Hypothalamus (tissue), 51 donors: ENCODE measurements at places on chromosomes 4 and X.
A peak's percentile ranks its signal among the peaks of the same experiment; 100 is the strongest.

DNA sequence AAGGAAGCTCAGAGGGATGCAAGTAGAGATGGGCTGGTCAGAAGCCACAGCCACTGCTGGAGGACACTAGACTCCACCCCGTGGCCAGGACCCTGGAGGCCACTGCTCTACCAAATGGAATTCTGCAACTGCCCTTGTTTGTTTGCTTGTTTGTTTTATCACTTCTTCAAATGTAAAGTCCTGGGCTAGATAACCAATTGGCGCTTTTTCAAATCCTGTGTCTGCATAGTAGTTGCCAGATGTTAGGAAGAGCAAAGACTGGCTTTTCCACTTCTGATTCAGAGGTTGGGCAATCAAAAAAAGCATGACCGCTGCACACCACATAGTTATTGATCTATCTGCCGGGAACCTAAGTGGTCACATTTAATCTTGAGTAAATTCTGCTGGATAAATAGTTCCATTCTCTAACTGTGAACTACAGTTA, 255.2 kb upstream of the SFRP2 start:
- no peak for DNase-seq

DNA sequence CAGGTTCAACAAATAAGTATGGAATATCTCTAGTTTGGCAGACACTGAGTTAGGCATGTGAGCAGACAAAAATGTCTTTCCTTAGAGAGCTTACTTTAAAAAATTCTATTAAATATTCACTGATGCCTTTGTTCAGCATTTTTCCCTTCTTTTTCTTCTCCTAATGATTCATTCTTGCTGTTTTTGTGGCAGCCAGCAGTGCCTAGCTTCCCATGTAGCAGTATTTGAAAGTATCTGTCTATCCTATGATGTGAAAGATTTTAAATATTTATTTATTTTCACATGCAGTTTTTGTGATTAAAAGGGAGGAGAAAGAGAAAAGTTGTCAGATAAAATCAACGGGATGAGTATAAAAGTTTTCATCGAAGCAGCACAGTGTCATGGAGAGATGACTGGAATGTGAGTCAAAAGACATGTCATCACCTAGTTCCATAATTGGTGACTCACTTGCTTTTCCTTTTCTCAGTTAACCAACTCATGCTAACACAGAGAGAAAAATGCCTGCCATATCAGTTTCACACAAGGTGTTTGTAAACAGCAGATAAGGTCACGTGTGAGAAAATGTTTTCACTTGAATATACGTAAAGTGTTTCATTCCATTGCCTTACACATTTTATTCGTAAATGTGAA, 69.8 kb downstream of the BMPR1B start:
- DNase-seq: no peak

DNA sequence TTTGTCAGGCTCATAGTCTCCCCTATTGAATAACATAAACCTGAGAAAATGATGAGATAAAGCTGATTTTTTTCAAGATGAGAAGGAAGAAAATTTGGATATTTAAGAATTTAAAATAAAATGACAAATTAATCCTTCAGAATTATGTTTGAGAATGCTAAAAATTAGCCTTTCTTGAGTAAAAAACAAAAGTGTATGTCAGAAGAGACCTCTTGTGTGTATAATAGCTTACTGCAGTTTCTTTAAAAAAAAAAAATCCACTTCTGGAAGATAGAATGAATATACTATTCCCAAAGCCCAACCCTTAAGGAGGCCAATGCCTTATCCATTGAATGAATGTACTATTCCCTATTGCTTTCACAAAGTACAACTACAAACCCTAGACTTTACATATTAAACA, 281.8 kb downstream of the RAPGEF2 start:
- no peak for DNase-seq

DNA sequence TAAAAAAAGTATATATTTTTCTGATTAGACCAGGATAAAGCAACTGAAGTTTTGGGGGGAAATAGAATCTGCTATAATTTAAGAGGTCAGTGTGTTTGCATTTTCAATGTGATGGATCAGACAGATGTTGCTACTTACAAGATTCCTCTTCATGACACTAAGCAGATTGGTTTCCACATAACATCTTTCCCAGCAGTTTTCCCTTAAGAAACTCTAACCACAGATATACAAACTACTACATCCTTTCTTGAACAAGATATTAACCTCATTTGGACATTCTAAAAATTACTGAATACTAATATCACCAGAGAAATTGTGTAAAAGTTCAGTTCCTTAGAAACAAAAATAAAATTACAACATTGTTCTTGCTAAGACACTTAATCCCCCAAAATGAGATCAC, 106.7 kb upstream of the GUCY1A1 start:
- DNase-seq: no peak

DNA sequence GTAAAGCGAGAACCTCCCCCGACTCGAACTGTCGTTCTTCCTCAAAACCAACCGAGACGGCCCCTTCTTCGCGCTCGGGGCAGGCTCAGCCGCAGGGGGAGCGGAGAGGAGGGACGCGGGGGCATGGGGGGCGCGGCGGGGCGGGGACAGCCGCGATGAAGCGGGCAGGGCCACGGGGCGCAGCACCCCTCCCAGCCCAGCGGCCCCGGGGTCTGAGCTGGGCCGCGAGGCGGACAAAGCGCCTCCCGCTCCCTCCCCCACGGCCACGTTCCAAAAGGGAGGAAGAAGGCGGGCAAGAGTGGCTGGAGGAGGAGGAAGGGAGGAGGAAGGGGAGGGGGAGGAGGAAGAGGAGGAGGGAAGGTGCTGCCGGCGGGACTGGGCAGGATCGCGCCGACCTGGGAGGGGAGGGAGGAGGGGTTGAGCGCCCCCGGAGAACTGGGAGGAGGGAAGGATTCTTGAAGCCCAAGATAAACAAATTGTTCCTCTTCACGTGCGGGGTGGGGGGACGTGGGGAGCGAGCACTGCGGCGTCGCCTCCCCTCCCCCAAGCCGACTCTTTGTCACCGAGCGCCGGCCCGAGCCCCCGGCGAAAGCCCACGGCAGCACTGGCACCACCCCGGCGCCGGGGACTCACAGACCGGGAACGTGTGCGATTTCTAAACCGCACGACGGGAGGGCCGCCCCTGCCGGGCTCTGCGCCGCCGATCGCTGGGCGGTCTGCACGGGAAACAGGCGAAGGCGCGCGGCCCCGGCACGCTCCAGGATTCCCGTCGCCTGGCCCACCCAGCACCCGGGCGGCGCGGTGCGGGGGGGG, 2.9 kb downstream of the MAML3 start:
- DNase-seq: peak; percentile 79

GRCh38 chr4:108301545-108302251, 133.0 kb upstream of the LEF1 start:
- no peak for DNase-seq

DNA sequence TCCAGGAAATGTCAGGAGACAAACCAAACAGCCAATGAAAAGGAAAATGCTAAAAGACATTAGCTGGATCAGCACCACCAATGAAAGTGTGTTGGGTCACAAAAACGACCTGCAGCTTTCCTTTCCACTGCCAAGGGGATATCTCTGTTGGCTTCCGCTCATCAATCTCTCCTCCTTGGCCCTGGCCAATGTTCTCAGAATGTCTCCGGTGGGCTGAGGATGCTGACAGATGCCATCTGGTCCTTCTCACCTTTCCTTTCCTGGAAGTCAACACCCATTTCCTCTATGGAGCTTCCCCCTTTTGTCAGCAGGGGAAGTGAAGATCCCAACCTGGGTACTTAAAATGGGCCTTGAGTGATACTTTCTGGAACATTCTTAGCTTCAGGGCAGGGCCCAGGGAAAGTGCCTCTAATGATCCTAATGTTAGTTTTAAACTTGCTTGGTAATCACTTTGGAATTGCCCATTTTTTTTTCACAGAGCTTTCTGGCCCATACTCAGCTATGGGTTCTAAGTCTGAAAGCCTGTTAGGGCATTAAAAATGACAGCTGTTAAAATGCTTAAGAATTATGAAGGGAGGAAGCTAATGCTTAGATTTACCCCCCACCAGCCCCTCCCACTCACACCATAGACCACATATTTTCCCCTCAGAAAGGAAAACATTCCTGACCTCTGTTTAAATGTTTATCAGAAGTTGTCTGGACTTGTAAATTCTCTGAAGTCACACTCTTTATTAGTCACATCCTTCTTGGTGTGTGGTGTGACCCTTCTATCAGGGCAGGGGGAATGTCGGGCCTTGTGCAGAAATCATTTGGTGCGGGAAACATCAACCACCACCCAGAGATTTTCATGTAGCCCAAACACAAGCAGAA, 29.2 kb downstream of the IGFBP7 start:
- DNase-seq: no peak

DNA sequence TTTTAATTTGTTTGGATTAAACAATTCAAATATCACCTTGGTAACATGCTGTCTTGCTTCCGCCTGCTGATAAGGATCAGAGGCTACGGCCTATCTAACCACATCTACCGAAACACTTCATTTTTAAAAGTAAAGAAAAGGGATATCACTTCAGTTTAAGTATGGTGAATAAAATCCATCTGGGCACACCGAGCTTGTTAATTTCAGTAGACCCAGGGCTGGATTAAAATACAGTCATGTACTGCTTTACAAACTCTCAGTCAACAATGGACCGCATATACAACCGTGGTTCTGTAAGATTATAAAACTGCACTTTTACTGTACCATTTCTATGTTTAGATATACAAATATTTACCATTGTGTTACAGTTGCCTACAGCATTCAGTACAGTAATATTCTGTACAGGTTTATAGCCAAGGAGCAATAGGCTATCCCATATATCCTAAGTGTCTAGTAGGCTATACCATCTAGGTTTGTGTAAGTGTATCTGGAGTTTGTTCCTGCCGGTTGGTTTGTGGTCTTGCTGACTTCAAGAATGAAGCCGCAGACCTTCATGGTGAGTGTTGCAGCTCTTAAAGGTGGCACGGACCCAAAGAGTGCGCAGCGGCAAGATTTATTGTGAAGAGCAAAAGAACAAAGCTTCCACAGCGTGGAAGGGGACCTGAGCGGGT, 40.0 kb downstream of the SEPTIN11 start:
- no peak for DNase-seq

GRCh38 chrX:82961129-82961528, 547.0 kb upstream of the POU3F4 start:
- no peak for DNase-seq

GRCh38 chr4:38489924-38490639, 173.9 kb upstream of the KLF3 start:
- peak; percentile 19 for DNase-seq

GRCh38 chr4:104826171-104826570, 320.5 kb upstream of the TET2 start:
- DNase-seq: no peak

DNA sequence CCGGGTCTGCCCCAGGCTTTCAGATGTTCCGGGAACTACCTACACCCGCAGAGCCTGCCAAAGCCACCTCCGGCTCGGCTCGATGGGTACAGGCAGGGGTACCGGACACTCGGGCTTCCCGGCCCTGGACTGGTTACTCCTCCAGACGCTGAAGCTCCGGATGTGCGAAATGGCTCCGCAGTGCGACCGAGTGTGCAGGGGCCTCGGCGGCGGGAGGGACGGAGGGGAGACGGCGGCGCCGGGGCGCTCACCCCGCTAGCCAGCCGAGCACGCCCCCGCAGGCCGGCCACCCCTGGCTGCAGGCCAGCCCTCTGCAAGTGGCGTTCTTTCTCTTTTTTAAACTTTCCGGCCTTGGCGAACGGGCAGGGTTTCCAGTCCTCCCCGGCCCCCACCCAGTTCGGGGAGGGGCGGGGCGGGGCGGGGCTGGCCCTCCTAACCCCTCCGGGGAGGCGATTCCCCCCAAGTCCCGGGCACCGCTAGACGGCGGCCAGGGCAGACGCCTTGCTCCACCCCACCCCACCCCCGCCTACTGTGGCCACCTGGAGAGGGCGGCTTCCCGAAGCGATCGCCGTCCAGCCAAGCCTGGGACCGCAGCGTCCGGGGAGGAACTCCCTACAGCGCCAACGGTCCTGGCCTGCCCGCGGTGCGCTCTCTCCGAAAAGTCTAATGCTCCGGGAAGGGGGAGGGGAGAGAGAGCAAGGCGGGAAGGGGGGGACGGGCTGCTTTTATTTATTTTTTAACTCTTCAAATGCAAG, 7.5 kb downstream of the BCOR start:
- DNase-seq: no peak

DNA sequence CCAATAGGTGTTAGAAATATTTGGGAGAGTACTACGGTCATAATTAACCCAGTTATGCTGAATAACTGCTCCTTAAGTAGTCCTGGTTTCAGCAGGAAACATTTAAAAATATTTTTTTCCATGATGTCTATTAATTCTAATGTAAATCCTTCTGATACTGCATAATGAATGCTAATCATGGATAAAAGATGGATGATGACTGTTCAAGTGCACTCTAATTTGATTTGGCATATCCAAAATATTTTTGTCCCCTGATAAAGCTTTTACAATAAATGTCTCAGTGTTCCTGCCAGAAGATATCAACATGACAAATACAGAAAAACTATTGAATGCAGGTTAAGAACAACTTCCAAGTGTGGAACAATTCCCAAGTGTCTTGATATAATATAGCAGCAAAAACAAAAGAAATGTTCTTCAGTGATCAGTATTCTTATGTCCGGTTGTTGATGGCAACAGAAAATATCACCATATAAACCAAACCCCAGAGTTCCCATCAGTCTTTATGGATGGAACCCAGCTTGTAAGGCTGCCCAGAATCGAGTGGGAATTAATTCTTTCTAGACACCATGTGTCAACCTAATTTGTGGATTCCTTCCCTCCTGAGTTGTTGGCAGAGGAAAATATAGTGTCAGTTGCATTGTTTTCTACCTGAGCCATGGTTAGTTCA, 205.4 kb upstream of the GK2 start:
- DNase-seq: no peak

GRCh38 chrX:13761606-13762414, 27.3 kb downstream of the OFD1 start:
- DNase-seq: no peak

DNA sequence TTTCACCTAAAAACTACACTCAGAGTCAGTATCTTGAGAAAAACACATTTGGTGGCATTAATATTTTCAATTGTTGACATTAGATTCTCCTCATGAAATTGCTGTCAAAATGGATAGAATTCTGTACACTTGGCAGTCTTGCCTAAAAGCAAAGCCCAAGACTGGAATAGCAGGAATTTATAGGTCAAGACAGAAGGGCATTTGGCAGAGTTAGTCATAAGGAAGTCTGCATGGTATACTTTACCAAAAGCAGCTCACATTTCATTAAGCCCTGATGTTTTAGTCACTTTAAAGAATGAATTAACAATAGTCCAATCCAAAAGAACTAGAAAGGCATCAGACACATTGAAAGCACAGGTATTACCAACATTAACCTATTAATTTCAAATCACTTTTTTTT, 7.1 kb downstream of the CCDC160 start:
- no peak for DNase-seq

DNA sequence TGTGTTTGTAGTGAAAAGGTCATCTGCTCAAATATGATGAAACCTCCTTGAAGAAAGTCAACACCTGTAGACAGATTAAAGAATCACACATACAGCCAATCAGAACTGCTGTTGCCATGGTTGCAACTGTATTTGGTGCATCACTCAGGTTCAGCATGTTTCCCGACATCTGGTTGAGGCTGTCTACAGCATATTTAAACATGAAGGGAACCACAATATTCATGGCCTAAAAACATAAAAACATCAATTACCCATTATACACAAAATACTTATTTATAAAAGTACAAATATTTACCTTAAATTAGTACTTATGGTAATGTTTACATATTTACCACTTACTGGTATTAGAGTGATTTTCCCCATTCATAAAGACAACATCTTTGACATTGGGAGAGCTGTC, 79.7 kb downstream of the ABCB7 start:
- DNase-seq: no peak

- DNase-seq: no peak
Observed at GRCh38 chr4:73860181-73860580, 7.1 kb downstream of the PF4V1 start.

- DNase-seq: no peak
Observed at GRCh38 chrX:24339911-24340310, 20.5 kb upstream of the SUPT20HL1 start.

- DNase-seq: no peak
Observed at GRCh38 chr4:11635342-11635741, 206.6 kb upstream of the HS3ST1 start.
